ENCODE measurements at places on chromosomes 5 and 9.

DNA sequence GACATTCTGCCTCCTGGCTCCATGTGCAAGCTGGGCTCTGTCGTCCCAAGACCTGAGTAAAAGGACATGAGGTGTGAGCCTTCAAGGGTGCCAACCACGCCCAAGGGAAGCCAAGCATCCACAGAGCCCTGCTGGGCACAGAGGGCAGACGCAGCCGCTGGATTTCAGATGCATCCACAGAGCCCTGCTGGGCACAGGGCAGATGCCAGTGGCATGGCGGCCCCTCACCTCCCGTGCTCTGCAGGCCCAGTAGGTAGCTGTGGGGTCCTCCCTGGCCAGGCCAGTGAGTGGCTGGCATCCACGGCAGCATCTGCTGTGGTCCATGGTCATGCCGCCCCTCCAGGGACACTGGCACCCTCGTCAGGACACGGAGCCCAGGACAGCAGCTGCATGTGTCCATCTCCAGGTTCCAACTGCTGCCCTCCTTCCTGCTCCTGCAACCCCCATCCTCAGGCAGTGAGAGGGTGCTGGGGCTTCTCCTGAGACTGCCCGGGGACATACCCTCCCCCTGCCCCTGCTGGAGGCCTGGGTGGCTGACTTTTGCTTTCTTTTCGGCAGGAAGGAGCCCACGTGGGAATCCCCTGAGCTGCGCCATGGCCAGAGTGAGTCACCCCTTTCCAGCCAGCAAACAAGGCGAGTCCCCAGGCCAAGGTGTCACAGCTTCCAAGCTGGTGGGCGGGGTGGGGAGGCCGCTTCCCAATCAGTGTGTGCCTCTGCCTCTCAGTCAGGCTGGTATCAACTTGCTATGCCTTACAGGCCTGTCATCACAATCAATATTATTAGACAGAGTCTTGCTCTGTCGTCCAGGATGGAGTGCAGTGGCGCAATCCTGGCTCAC lies 4.0 kb upstream of the TRAF2 start:
- peak; percentile 96 for DNase-seq

DNA sequence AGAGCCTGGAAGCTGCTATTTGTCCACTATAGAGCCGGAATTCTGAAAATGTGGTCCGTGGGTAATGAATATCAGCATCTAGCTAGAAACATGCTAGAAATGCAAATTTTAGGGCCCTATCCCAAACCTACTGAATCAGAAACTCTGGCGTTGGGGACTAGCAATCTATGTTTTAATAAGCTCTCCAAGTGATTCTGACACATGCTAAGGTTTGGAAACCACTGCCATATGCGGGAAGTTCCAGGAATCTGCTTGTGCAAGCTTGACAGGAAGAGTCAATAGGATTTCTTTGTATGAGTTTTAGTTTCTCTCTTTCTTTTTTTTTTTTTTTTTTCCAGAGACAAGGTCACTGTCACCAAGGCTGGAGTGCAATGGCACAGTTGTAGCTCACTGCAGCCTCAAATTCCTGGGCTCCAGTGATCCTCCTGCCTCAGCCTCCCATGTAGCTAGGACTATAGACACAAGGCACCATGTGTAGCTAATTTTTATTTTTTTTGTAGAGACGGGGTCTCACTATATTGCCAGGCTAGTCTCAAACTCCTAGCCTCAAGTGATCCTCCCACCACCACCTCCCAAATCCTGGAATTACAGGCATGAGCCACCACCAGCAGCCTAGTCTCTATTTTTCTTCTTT lies 26.4 kb upstream of the CARNMT1 start:
- DNase-seq: no peak

- DNase-seq: no peak
Observed at GRCh38 chr5:108238936-108239887, 142.7 kb downstream of the FBXL17 start.

- no peak for DNase-seq
Observed at GRCh38 chr5:151721812-151722391, 35.2 kb upstream of the SPARC start.

GRCh38 chr5:58066076-58066475 lies 393.8 kb downstream of the PLK2 start:
- no peak for DNase-seq

DNA sequence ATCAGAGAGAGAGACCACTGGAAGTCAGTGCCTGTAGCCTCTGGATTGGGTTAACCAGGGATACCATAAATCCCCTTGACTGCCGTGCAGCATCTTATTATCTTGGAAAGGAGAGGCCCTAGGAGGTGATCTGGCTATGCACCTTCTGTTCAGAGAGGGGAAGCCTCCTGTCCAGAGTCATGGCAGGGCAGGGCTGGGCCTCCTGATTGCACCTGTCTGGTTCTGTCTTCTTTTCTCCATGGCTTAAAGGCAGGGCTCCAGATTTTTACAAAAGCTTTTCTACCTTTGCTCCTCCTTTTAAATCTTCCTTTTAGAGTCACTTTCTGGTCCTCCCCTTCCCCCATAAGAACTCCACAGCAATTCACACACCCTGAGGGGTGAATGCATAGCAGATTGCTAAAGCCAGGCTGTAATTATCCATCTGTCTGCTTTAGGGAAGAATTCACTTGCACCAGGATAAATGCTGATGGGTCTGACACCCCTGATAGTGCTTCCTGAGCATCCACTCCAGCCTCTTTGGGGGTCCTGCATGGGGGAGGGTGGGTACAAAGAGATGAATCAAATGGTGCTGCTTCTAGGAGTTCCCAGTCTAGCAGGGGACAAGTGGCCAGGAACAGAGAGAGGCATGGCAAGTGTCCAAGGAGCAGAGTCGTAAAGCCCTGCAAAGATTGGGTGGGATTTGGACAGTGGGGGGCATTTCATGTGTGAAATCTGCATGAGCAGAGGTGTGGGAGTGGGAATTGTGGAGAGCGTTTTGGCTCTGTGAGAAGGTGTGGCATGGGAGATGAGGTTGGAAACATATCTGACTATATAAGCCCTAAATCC lies 141.3 kb upstream of the ALDH1B1 start:
- no peak for DNase-seq

DNA sequence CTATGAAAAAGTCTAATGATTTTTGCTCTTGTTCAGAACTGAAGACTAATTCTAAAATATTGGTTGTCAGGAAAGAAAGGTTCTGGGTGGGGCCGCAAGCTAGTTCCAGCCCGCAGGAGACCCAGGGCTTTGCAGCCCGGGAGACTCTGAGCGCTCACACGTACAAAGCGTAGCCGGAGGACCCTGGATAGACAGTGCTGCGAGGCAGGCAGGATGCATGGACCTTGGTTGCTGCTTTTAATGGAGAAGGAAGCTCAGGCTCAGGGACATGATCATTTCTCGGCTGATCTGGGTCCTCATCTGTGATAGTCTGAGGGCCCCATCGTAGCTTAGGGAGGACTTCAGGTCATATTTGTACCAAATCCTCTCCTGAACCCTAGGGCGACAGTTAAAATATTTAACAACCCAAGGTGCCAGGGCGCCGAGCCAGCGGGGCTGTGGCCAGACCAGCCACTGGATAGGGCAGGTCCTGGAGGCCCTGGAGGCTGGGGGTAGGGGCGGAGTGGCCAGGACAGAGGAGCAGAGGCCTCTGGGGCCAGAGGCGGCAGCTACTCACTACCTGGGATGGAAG lies 70.1 kb upstream of the UNC5A start:
- no peak for DNase-seq

- no peak for DNase-seq
Observed at GRCh38 chr5:14816999-14817761, 54.4 kb downstream of the ANKH start.

DNA sequence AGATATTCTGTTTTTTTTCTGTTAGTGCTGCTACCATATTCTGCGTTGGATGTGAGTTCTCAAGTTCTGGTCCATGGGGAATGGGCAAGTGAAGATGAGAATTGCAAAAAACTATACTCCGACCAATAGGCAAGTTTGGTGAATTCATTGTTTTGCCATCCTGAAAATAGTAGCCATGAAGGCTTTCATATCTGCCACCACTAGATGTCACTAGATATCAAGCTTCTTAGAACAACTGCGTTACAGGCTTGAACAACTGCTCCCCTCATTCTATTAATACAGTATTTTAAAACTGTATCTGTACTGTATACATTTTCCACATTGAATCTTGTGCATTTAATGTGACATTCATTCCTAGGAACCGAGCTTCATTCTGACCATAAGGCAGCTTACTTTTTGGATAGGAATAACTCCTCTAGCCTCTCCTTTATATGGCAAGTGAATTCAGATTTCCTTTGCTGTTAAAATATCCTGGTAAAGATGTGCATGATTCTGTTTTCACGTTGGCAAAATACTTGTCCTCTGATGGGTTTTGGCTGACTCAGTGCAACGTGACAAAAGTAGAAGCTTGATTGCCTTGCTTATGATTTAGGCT lies 163.6 kb downstream of the SREK1 start:
- DNase-seq: no peak

- no peak for DNase-seq
Observed at GRCh38 chr9:93024986-93025630, 33.4 kb upstream of the SUSD3 start.

DNA sequence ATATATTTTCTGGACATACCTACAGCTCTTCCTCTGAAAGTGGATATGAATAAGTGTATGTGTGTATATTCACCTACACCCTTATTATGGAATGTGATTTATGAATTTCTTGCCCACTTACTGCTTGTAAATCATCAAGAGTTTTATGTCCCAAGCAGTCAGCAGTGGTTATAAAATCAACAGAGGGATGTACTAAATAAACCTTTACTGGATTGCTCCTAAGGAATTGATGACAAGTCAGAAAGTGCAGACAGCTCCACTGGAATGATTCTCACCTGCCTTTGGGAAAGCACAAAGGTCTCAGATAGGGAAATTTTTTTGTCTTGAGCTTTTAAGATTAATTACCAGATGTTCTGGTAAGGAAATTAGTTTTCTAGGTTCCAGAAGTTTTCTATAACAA lies 9.3 kb downstream of the TMEM174 start:
- DNase-seq: no peak

DNA sequence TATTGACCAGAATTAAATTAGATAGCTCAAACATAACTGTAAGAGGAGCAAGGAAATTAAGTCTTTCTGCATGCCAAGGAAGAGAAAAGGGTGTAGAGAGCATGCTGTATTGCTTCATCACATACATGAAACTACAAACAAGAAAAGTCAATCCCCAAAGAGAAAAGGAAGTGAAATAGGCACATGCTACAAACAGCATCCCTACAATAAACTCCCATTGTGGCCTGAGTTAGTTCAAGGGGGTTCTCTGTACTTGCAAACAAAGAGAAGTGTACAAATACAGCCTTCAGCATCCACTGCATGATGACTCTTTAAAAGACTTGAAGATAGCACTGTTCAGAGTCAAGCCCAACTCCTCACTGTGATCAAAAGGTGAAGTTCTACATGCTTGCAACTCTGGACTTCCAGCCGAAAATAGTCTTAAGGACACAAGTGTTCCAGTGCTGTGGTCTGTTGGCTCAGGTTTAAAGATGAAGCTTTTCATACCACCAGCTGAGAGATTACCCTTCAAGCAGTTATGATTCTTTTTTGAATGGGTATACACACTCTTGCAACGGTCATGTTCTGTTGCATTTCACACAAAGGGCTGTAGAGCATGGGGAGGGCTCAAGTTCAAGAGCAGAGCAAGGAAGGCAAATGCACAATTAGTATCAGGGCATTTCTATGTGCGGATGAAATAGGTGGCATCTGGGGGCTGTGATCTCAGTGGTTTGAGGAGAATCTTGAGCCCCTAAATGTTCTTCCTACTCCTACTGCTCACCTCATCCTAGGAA lies 534.5 kb downstream of the EBF1 start:
- no peak for DNase-seq

DNA sequence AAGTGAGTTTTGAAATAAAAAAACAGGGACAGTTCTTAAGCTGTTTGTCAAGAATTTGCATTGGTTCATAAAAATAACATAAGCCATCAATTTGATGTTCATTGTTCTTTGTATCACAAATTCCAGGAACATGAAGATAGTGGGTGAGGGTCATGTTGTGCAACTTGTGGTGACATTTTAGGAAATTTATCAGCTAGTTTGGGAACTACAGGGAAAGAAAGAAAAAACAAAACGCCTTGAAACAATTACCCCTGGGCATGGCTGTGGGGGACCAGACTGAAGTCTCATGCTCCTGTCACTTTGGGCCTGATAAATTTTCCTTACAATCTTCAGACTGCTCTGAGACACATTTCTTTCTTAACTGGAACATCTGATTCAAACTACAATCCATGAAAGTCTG lies 207.1 kb upstream of the CLINT1 start:
- no peak for DNase-seq

DNA sequence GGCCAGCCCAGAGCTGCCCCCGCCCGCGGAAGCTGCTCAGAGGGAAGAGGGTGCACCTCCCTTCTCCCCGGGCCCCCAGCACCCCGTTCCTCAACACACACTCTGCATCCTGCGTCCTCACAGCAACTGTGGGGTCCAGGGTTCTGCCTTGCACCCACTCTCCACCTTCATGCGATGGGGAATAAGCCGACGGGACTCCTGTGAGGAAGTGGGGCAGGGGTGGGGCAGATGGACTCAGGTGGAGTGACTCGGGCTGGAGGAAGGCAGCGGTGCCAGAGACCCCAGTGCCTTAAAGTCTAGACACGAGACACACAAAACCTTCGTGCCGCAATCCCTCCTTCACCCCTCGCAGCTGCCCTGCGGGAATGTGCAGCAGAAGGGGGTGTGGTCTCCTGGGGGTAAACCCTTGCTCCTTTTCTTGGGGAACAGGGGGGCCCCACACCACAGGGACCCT lies 8.6 kb downstream of the BRD3 start:
- DNase-seq: no peak

- DNase-seq: no peak
Observed at GRCh38 chr9:114117614-114117995, 18.5 kb upstream of the KIF12 start.

- DNase-seq: no peak
Observed at GRCh38 chr5:175861337-175862130, 9.8 kb upstream of the CPLX2 start.

DNA sequence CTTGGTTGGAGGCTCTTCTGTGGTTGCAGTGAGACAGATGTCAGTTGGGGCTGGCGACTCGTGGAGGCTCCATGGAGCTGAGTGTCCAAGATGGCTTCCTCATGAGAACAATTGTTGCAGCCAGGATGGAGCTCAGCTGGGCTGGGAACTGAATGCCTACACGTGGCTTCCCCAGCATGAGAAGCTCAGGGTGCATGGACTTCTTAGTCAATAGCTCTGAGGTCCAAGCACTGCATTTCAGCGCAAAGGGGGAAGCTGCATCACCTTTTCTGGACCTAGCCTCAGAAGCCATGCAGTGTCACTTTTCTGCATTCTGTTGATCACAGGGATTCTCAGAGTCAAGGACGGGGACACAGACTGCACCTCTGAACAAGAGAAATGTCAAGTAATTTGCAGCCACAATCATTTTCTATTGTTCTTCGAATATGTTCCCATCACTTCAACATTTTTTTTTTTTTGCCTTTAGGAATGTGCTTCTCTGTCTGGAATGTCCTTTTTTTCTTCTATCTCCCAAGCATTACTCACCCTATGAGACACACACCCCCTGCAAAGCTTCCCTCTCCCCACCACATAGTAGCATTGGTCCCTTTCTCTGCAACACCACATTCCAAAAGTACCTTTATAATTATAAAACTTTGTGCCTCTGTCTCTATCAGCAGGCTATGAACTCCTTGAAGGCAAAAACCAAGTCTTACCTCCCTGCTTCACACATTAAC lies 57.5 kb upstream of the STK32A start:
- DNase-seq: no peak

GRCh38 chr5:168734620-168735300 lies 155.6 kb upstream of the PANK3 start:
- DNase-seq: no peak

GRCh38 chr9:91004484-91004883 lies 202.9 kb downstream of the SYK start:
- no peak for DNase-seq

Measured in activated CD4-positive, alpha-beta T cell treated with anti-CD3 and anti-CD28 coated beads, Interleukin-2, amount 50 U/mL, for 4 hours (primary cell).